Small intestine (tissue), 16 donors: ENCODE measurements at places on chromosomes 6 and 20.

DNA sequence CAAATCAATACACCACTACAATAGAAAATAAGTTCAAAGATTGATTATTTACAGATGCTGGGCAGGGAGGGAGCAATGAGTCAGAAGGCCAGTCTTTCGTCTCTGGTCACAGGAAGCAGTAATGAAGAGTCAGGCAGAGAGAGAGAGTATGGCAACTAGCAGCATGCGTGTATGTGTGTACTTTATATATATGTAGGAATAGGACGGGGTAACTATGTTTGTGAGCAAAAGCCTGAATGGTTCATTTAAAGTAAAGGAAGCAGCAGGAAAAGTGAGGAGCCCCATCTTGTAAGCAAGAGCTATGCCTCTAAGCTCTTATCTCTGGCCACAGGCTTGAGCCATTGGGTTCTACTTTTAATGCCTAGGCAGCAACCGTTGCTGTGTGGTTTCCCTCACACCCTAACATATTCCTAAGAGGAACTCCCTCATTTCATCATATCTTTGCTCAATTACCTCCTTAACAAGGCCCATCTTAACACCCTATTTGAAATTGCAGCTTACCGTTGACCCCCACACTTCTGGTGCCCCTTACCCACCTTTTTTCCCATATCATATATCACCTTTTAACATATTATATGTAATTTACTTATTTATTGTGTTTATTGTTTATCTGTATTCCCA, 66.6 kb downstream of the AFG1L start:
- no peak for DNase-seq

DNA sequence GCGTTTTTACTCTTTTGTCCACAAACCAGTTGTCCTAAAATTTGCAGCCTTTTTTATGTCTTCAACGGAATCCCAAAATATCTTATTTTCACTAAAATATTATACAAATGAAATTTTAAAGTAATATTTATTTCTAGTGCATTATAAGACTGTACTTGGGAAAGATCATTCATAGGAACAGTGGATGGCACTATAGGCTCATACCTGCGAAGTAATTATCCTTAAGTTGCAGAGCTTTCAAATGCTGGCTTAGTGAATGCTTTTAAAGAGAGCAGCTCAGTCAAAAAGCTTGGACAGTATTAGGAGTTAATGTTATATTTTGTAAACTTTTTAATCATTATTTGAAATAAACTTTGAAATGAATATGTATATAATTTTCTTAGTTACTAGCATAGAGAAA, 254.9 kb downstream of the CDKAL1 start:
- DNase-seq: peak; percentile 5

- DNase-seq: no peak
Measured at GRCh38 chr6:123805921-123806320, 2.3 kb downstream of the NKAIN2 start.

DNA sequence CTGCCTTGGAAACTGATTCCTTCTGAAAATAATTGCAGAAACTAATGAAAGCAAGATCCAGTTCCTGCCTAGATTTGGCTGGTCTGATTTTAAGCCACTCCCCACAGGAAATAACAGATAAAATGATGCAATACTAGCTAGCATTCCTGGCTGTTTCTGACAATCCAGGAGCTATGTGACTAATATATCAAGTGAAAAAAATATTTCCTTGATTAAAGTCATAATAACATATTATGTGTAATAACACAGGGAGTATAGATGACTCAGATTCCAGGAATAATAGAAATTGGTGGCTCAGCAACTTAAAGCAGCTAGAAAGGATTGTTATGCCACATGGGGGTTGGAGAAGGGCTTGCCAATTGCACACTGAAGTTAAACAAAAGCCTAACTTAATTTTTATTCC, 182.7 kb upstream of the SALL4 start:
- peak; percentile 8 for DNase-seq

- no peak for DNase-seq
Measured at GRCh38 chr6:93235775-93236174, 183.6 kb downstream of the EPHA7 start.

GRCh38 chr20:3768342-3769130, 983 bp upstream of the ADISSP start:
- DNase-seq: peak; percentile 84

- no peak for DNase-seq
Measured at GRCh38 chr20:62305765-62306413, 3.1 kb downstream of the ADRM1 start.

- no peak for DNase-seq
Measured at GRCh38 chr6:159130846-159131245, 38.4 kb upstream of the FNDC1 start.

- peak; percentile 69 for DNase-seq
Measured at GRCh38 chr6:125310994-125311649, 9.4 kb upstream of the HDDC2 start.

DNA sequence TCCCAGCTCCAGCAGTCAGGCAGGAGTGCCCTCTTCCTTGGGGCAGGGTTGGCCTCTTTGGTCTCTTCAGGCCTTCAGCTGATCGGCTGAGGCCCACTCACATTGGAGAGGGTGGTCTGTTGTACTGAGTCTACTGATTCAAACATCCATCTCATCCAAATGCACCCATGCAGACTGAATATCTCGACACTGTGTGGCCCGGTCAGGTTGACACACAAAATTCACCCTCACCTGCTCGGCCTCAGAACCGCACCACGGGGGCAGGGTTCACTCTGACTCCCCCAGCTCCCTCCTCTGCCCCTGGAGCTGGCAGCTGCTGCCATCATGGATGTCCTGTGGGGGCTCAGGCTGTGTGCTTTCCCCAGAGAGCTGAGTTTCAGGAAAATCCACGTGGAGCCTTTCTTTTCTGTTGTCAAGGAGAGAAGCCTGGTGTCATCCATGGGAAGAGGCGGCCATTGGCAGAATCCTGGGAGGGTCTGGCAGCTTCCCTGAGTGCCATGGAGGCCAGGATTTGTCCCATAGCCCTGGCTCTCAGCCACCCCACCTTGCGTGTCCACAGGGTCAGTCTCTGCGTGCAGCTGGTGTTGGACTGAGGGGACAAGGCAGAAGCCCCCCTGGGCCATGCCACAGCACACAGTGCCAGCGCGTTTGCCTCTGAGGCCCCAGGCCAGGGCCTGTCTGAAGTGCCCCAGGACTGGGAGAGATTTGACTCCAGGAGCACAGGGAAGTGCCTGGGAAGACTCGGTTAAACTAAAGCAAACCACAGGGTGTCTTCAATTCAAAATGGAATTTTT, 114.1 kb downstream of the ERMARD start:
- no peak for DNase-seq

GRCh38 chr6:153702671-153703070, 336.4 kb upstream of the OPRM1 start:
- DNase-seq: no peak

DNA sequence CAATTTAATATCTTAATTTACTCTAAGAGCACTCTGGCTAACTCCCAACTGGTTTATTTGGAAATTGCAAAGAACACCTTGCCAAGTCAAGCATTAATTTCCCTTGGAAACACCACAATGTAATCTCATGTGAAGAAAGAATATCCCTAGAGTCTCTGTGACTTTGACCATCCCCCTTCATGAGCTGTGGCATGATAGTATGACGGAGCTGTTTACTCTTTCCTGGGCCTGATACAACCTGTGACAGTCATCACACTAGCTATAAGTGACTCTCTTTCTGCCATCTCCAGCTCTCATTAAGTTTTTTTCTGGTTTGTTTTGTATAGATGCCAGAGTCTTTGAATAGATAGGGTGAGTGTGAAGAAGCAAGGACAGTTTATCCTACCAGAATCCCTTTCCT, 470.3 kb upstream of the JARID2 start:
- no peak for DNase-seq

- peak; percentile 49 for DNase-seq
Measured at GRCh38 chr6:10555625-10556309, 34.6 kb downstream of the GCNT2 start.

DNA sequence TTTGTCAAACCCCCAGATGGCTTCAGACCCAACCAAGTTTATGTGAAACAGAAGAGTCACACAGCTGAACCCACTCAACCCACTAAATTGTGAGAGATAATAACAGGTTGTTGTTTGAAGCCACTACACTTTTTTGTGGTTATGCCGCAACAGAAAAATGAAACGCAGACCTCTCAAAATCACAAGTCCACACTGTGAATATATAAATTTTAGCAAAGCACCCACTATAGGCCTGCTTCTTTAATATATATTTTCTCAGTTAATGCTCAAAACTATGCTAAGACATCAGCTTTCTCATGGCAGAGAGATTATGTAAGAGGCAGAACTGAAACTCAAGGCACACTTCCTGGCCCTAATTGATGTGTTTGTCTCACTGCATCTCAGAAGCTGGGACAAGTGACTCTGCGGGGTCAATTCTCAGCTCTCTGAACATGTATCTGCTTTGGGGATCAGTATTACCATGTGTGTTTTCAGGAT, 27.7 kb downstream of the MAP3K5 start:
- no peak for DNase-seq

DNA sequence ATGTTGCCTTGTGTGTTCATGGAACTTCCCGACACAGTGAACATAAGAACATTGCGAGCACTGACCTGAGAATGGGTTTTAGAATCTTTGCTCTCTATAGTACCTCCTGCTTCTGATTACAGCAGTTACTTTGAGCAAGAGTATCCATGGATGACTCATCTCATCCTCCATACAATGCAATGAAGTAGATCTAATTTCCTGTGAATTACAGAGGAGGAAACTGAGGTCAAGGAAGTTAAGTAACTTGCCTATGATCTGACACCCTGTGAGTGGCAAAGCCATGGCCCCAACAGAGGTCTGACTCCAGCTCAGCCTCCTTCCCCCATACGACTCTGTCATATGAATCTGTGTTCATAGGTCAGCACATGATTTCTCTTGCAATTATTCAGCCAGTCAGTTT, 518.1 kb downstream of the TFAP2A start:
- DNase-seq: no peak

DNA sequence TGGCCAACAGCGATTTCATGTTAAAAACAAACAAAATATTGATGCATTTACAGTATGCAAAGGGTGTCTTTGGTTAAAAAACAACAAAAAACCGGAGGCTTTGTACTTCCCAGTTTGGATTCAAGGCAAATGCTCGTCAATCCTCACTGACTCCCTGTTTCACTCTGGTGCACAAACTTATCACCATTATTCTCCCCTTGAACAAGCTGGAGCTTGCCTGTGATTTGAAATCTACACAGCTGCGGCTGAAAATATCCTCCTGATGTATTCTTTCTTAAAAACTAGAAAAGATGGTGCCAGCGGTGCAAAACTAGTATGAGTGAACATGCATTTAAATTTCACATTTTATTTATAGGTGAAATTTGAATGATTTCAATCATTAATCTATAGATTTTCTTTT, 3.3 kb downstream of the PERP start:
- no peak for DNase-seq

DNA sequence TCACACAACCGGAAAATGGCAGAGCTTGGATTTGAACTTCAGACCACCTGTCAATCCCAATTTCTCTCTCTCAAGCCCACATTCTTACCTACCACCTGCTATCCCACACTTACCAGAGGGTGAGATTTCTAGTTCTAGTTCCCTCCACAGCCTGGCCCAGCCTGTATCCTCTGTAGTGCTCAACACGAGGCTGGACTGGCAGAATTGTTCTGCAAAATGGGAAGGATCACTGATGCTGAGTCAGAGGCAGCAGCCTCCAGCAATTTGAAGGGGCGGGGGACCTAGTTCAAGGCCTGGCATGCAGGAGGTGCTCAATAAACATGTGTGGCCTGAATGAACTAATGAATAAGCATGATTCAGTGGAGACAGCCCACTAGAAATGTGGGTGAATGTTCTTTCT, 53.6 kb upstream of the TTPAL start:
- no peak for DNase-seq

DNA sequence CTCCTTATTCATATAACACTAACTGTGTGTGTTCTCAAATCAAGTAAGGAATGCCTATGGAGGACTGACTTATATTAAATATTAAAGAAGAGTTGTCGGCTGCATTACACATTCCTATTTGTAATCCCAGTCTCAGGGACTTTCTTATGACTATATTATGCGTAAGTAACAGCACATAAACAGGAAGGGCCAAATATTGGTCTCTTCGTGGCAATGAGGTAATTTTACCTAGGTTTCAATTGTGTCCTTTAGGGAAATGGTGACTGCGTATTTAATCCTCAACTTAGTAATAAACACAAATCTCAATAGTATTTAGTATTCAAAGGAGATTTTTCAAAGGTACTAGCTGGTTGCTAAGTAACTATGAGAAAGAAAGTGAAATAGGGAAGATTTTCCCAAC, 22.8 kb upstream of the EPM2A start:
- DNase-seq: no peak

DNA sequence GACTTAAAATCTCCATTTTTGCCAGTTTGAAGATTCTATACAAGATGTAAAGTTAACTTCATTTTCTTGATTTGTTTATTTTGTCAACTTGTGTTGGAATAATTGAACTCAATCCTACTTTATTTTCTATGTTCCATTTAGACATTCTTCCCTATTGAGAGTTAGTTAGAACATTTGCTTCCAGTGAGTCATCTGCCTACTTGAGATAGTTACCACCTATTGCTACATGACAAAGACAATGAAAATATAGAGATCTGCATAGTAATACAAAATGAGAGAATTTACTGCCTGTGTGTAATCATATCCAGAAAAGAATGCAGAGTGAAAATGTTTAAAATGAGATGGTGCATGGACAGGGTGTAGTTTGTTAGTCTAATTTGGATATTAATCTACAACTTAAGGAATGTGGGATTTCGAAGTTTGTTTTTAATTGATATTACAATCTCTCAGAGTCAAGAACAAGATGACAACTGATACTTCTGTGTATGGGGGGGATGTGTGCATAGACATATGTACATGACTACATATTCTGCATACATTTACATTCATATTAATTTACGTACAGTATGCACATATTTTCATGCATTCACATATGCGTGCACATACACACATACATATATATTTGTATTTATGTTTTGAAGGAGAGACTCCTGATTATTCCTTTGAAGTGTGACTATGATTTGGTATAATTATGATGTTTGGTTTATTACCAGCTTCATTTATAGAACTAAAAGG, 420.1 kb downstream of the NKAIN2 start:
- no peak for DNase-seq

DNA sequence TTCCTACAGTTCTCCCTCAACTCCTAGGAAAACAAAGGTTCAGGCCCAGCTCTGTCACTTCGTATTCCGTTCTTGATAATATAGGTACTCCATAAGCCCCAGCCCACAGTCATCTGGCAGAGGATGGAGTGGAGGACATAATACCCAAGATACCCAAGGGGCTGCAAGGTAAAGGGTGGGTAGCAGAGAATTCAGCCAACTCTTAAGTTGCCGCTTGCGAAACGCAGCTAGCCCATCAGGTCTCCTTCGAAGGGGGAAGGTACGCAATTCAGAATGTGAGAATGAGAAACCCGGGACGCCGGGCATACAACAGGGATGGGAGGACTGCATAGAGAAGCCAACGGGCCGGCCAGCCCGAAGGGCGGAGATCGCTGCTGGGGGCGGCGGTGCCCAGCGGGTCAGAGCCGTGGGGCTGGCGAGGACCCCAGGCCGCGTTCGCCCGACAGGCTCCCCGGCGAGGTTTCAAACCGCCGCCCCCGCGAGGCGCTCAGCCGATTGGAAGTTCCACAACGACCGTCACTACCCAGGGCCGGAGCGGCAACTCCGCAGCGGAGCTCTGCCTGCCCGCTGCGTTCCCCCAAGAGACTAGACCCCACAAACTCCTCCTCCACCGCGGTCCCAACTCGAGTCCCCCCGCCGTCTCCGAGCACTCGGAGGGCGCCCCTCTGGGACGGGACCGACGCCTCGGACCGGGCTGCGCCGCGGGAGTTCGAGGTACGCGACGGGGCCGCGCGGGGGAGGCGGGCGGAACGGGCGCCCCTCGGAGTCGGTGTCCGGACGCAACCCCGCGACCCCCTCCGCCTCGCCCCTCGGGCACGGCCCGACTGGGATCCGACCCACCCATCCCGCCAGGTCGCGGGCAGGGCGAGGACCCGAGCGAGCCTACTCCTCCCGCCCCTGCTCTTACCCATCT, 911 bp downstream of the CDK19 start:
- peak; percentile 48 for DNase-seq
